ENCODE measurements at places on chromosomes 2 and 18.

- peak; percentile 57 for DNase-seq
These were observed 10.8 kb downstream of the MLPH start for GRCh38 chr2:237497838-237498186.

DNA sequence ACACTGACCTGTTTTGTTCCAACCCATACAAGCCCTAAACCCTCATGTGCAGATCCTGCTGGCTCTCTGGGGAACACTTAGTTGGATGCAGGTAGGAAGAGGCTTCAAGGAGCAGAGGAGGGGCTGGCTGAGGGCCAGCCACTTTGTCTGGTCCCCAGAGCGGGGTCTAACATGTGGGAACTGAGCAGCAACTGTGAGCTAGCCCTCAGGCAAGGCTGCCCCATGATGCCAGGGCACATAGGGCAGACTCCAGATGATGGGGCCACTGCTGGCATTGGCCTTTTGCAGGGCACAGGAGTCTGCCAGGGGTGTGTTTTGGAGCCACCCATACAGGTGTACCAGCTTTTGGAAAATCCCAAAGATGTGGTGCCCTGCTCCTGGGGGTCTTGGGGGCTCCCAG lies 67.7 kb downstream of the HPCAL1 start:
- DNase-seq = no peak

GRCh38 chr2:173149491-173149890 lies 73.8 kb downstream of the MAP3K20 start:
- DNase-seq = peak; percentile 35

DNA sequence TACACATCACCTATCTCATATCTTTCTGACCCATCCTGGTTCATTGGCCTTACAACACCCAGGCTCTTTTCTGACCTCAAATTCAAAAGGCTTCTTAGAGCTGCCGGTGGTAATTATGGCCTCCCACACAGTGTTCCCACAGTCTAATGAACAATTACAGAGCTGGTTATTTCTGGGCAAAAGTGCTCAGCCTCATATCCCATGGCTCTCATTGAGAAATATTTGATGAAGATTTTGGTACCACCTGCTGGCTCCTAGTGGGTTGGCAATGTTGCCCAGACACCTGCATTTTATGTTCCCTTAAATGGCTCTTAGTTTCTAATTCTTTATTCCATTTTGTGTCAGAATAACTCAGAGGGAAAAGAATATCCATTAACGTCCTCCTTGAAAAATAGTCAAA lies 20.1 kb upstream of the SCYGR2 start:
- DNase-seq = no peak

GRCh38 chr2:222318026-222318711 lies 19.4 kb upstream of the PAX3 start:
- peak; percentile 74 for DNase-seq

GRCh38 chr2:4140281-4140970 lies 437.1 kb downstream of the DCDC2C start:
- no peak for DNase-seq

GRCh38 chr2:75153221-75153620 lies 46.1 kb downstream of the TACR1 start:
- DNase-seq = no peak

DNA sequence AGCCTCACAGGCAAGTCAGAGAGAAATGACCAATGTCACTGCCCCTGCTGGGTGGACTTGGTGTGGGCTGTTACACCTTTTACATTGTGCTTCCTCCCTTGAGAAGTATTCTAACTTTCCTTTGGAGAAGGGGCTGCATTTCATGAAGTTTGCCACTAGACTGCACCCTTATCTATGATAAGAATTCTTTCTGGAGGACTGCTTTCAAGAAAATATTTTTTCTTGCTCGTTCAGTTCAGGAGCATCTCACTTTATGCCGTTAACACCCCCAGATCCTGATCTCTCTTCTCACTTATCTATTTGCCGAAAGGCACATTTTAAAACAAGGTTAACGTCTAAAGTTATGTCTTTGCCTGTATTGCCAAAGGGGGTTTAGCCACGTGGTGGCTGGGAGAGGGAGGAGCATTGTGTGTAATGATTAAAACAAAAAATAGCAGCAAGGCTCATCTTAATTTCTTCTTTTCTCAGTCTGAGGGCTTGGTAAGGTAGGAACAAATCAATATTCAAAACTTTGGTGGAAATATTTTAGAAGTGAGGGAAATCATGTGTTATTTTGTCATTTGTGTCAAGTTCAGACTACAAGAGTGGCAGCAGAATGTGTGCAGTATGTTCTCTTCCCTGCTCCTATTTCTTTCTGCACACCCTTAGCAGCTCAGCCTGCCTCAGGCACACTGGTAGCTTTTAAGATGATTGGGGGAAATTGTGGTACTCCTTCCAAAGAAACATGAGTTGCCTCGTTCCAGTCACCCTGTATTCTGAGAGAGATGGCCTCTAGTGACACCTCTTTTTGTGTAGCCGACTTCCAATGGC lies 1.6 kb upstream of the IGFBP5 start:
- DNase-seq = peak; percentile 73

- peak; percentile 81 for DNase-seq
These were observed 83.7 kb upstream of the RBM44 start for GRCh38 chr2:237714690-237715458.

DNA sequence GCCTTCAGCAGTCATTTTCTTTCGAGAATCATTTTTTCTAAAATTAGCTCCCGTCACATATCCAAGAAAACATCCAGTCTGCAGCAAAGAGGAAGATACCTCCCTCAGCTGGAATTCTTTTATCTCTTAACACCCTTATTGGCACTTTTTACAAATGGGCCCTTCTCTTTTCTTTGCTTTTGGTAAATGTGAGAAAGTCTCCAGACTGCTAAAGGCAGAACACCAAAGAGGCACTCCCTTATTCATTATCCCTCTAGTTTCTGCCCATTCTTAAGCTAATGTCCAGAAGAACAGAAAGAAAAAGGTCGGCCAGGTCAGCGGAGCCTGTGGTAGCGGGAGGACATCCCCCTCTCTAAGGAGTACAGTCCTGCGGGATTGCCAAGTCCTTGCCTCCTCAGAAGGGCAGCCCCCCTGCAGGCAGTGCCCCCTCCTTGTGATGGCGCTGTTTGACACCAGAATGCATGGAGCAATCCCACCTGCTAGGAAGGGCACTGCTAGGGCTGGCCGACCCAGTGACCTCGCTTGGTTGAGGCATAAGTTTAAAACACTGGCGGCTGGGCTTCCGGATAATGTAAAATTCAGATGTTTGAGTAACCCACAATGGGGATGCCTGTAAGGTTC lies 34.0 kb downstream of the ST6GAL2 start:
- DNase-seq = no peak

DNA sequence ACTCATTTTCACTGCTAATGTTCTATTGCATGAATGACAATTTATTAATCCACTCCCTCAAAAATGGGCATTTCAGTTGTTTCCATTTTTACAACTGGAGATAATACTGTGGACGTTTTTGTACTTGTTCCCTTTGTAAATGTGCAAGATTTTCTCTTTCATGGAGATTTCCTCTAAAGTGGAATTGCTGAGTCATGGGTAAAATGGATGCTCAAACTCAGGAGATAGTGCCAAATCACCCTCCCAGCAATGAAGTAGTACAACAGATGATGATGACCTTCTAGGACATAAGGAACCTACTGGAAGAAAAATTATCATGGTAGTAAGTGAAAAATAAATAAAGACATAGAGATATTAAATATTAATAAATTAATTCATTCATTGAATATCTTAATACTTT lies 460.8 kb upstream of the CHST9 start:
- DNase-seq = peak; percentile 10

- no peak for DNase-seq
These were observed 75.4 kb downstream of the EXOC6B start for GRCh38 chr2:72750466-72750865.

GRCh38 chr18:3577281-3577855 lies 127.4 kb downstream of the TGIF1 start:
- DNase-seq = no peak

GRCh38 chr2:95049683-95049955 lies 24.1 kb downstream of the MAL start:
- no peak for DNase-seq

GRCh38 chr2:17540813-17541530 lies 476 bp downstream of the VSNL1 start:
- DNase-seq = no peak

- DNase-seq = peak; percentile 30
These were observed 133.7 kb downstream of the COMMD1 start for GRCh38 chr2:62038975-62039771.

- no peak for DNase-seq
These were observed 27.2 kb downstream of the PXDN start for GRCh38 chr2:1717113-1717512.
